ENCODE measurements at places on chromosomes 2 and 18. TPM values are rescaled to one million over a fixed set of nuclear protein-coding genes. Genes with fewer than 3 reads are reported as not detected.
A peak's percentile ranks its signal among the peaks of the same experiment; 100 is the strongest.

DNA sequence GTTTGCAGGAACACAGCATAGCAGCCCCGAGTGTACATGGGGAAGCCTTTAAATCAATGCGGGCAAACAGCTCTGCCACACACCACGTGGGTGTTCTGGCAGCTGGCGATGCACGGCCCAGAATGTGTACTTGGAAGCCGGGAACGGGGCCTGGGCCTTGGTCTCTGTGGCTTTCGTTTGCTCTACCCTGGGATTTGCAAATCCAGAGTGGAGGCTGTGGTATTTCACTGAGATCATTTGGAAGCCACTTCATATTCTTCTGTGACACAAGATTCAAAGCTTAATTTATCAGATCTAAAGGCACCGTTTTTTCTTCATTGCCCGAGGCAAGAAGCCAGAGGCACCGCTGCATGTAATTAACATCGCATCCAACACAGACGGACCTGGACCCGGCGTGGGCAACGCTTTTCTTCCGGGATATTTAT is 246.3 kb upstream of the MYT1L start:
- no peak for DNase-seq

- peak; percentile 81 for DNase-seq
Measured at GRCh38 chr2:182866461-182867406, at the start of gene FRZB. FRZB (minus strand) TSS chr2:182866637; CDS start chr2:182866552, 85 bp downstream.

DNA sequence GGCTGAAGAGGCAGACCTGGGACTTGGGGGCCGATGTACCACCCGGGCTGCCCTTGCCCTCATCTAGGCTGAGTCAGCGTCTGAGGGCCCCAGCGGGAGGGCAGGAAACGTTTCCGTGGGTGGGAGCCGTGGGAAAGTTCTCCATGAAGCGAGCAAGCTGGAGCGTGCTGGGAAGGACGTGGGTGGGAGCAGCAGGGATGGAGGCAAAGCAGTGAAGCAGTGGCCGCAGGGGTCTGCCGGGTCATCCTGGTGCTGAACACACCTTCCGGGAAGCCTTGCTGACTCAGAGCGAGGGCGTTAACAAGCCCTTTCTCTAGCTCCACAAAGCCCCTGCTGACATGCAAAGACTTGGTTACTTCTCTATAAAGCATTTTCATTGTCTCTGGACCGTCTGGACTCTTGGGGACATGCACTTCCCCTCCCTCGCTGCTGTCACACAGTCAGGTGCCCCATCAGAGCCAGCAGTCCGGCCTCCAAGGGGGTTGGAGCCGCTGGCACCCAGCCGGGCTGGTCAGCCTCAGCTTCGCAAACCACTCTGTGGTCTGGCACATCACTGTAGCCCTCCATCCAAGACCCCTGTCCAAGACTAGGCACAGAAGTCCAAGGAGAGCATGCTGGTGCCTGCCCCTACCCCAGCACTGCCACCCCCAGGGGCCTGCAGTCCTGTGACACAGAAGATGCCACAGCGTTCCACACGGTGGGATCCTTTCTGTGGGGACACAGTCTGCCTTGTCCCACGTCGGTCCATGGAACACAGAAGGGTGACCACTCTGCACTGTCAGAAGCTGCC is 115.1 kb upstream of the GPC1 start:
- DNase-seq = no peak

- DNase-seq = no peak
Measured at GRCh38 chr2:85243101-85244072, 84.4 kb downstream of the TGOLN2 start.

- peak; percentile 53 for DNase-seq
Measured at GRCh38 chr2:71348302-71348701, 16.7 kb downstream of the ZNF638 start.

RPRM gene
- polyA plus RNA-seq = 3.2 TPM

CHN1 gene
- 34.7 TPM for polyA plus RNA-seq

CFAP65 gene
- 0.28 TPM for polyA plus RNA-seq
